ENCODE measurements at places on chromosomes 5 and 9.

DNA sequence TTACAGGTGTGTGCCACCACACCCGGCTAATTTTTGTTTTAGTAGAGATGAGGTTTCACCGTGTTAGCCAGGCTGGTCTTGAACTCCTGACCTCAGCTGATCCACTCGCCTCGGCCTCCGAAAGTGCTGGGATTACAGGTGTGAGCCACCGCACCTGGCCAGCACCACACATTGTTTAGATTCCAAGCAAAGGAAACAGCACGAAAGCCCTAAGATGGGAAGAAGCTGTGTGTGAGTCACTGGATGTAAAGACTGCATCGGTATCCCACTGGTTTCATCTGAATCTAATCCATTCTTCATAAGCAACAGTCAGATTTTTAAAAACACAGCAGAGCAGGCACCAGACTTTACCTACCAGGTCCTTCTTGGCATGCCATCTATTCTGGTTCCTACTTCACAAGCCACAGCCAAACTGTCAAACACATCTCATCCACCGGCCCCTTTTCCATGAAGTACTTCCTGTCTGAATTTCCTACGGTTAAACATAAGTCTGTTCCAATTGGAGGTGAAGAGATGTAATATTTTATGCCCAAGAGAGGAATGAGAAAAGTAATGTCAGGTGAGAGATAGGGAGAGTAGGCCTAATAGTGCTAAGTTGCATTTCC, 17.4 kb downstream of the UBTD2 start:
- no peak for DNase-seq

- DNase-seq: no peak
Measured at GRCh38 chr5:2960294-2960693, 208.8 kb upstream of the IRX2 start.

DNA sequence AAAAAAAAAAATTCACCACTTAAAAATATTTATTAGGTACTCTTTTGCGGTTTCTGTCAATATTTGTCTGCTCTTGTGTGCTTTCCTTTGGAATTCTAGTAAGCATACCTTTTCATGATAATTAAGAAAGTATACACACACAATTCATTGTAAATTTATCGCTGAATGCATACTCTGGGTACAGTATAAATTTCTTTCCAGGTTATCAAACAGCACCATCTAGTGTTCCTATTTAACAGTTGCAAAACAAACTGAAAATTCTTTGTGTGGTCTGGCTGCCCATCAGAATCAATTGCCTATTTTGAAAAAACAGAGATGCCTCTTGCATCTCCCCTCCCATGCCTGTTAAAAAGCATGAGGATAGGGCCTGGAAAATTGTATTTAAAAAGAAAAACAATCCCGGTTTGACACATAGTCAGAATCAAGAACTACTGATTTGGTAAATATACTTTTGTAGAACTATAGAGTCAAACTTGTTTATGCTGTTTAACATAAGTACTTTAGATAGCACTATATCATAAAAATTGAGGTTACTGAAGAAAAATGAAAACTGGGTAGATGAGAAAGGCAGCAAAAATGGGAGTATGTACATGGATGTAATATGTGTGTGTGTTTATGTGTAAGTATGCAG, 16.2 kb downstream of the PGGT1B start:
- peak; percentile 68 for DNase-seq

DNA sequence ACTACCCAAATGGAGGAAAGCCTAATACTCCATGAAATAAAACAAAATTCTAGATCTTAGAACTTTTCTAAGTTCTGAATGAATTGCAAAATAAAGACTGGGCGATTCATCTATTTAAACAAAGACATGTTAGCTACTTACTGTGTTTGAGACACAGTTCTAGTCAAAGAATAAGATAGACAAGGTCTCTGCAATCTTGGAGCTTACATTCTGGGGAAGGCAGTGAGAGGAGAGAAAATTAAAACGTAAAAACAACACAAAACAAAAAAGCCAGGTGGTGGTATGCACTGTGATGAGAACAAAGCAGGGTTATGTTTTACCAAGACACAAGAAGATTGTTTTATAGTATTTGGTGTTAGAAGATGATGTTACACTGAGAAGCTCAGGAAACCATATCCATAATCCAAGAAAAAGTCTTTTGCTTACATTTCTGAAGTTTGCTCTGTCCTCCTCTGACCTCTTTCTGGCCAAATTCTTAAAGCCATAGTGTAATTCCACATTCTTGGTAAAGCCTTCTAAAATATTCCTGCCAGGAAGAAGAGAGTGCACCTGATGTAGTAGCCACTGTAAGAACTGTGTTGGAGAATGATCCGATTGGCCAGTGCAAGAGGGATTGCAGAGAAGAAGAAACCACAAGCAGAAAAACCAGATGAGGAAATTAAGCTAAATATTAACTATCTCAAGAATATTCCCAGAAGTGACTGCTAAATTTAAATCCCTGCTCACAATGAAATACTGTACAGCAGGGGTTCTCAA, 218.4 kb downstream of the PCSK1 start:
- DNase-seq: no peak

DNA sequence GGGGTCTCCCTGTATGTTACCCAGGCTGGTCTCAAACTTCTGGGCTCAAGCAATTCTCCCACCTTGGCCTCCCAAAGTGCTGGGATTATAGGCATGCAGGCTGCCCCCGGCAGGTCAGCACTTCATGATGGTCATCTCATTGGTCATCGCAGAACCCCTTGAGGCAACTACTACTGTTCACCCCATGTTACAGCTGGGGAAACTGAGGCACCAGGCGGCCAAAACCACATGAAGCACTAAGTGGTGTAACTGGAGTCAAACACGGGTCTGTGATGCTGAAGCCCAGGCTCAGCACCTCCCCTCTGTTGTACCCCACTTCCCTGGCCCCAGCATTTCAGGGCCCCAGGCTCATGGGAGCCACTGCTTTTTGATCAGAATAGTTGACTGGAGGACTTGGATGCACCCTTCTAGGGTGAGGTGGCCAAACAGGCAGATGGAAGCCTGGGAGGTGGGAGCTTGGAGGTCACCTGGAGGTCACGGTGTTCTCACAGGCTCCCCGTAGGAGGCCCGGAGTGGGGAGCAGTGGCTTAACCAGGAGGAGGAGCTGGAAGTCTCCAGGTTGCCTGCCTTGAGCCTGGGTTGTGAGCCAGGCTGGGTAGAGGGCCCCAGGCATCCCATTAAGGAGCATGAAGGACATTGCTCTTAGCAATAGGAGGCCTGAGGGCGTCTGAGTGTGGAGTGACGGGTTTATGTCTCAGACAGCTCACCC, 57.3 kb upstream of the RPL26L1 start:
- no peak for DNase-seq

DNA sequence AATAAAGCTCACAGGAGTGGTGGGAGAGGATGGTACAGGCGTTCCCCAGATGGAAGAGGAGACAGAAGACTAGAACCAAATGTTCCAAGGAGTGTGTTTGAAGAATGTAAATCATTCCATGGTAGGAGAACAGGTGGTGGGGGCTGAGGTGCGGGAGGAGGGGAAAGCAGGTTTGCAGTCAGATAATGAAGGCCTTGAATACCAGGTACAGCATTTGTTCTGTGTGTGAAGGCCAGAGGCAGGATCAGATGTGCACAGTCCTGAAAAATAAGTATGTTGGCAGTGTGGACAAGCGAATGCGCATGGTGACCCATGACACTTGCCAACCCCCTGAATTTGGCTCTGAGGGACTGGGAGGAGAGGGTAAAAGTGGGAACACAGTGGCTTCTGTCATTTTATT, 59.9 kb upstream of the ALDH1B1 start:
- no peak for DNase-seq

DNA sequence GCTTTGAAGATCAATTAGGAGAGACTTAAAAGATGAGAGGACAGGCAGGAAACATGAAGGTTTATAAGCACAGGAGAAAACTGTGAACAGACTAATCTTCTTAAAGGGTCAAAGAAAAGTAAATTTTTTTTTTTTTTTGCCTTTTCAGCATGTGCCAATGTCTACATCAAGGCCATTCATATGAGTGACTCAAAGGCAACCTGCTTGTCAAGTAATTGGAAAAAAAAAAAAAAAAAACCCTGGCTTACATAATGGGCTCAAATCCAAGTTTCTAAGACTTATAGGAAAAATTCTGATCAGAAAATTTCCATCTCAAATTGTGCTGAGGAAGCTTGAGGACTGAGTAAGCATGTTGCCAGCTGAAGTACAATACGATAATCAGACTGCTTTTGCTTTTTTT, 15.9 kb downstream of the PPP2R2B start:
- no peak for DNase-seq

GRCh38 chr5:71836084-71836483, 117.0 kb downstream of the CARTPT start:
- no peak for DNase-seq

GRCh38 chr5:97728920-97729319, 545.9 kb upstream of the RIOK2 start:
- DNase-seq: no peak

DNA sequence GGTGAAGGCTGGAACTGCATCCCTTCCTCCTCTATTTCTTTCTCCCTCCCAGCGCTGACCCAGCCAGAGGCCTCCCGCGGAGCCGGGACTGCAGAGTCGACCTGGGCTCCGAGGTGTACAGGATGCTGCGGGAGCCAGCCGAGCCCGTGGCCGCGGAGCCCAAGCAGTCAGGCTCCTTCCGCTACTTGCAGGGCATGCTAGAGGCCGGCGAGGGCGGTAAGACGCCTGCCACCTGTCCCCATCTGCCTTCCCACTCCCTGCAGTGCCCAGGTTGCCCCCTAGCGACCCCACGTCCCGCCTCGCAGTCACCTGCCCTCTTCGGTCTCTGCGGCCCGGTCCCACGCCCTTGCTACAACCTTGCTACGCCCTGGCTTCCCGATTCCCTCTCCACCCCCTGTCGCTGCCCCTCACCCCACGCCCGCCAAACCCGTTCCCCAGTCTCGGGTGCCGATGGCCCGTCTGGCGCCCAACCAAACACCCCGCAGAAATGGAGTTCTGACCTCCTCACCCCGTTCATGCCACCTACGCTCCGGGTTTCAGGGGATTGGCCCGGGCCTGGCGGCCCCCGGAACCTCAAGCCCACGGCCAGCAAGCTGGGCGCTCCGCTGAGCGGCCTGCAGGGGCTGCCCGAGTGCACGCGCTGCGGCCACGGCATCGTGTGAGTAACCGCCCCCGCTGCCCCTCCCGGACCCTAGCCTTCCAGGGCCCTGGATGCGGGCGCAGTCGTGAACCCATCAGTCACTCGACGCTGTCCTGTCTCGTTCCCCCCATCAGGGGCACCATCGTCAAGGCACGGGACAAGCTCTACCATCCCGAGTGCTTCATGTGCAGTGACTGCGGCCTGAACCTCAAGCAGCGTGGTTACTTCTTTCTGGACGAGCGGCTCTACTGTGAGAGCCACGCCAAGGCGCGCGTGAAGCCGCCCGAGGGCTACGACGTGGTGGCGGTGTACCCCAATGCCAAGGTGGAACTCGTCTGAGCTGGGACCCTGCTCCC, 14.1 kb downstream of the PDLIM4 start:
- peak; percentile 39 for DNase-seq

DNA sequence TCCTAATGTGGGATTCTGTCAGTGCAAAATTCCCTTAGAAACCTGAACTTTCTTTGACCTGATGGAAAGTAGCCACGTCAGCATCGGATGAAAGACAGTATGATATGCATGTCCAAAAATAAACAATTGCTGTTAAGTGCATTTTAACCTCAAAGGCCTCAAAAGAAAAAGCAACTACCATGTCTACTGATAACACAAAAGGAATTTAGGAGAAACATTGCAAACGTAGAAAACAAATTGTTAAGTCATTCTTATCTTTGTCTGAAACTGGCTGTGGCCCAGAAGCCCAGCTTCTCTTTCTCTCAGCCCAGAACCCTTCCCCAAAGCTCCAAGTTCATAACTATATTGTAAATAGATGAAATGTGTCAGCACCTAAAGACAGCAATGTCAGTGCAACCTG, 11.1 kb upstream of the LHFPL2 start:
- DNase-seq: no peak

- no peak for DNase-seq
Measured at GRCh38 chr5:56246769-56247168, 13.6 kb upstream of the ANKRD55 start.

DNA sequence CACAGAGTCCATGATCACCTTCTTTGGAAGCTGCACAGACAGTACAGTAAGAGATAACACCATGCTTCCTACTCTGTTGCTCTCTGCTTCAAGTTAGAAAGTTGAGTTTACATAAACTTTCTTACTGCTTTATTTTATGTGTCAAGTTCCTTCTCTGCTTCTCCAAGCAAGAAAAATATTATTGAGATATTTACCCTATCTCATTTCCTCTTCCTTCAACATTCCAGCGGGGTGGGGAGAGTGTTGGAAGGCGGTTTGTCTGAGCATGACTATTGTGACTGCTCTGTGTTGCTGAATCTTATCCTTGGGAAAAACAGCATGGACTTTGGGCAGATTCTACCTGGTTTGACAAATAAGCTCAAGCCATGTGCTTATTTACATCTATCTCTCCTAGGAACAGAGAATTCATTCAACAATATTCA, 66.9 kb upstream of the EPB41L4A start:
- no peak for DNase-seq

- DNase-seq: no peak
Measured at GRCh38 chr5:140178086-140178410, 3.1 kb downstream of the CYSTM1 start.

DNA sequence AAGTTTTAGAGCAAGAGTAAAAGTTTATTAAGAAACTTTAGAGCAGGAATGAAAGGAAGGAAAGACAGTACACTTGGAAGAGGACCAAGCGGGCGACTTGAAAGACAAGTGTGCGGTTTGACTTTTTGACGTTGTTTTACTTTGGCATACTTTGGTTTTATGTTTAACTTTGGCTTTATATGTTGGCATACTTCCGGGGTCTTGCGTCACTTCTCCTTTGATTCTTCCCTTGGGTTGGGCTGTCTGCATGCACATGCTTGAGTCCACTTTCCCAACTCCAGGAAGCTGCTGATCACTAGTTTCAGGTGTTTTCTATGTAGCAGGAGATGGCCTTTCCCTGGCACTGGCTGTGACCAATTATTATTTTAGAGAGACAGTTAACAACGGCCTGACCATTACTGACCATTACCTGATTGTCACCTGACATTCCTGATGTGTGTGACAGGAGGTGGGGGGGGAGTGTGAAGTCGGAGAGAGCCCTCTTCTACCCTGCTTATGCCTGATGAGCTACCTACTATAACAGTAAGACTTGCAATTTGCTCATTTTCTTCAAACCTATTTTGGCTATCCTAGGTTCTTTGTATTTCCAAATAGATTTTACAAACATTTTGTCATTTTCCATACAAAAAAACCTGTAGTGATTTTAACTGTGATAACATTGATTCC, 45.5 kb downstream of the TNFSF8 start:
- no peak for DNase-seq

DNA sequence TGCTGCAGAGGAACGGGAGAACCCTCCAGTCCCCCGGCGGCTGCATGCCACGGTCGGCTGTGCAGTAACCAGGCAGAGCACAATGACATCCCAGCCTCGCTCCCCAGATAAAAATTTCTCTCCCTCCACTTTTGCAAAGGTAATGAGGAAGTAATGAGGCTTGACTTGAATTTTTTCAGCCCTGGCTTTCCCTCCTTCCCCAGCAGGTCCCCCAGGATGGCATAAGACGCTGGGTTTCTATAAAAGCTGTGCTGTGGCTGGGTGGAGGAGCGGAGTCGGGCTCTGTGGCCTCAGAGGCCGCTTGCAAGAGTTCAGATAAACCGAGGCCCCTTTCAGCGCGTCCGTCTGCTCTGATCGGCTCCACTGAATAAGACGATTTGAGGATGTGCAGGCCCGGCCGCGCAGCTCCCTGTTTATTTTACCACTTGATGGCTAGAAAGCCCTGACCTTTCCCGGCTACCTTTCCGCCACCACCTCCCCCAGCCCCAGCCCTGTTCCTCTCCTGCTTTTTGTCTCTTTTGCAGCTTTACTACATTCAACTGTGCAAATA, 351.9 kb upstream of the IRX2 start:
- no peak for DNase-seq
